HFF-Myc (cell line): ENCODE measurements at places on chromosomes 2 and 18.

DNA sequence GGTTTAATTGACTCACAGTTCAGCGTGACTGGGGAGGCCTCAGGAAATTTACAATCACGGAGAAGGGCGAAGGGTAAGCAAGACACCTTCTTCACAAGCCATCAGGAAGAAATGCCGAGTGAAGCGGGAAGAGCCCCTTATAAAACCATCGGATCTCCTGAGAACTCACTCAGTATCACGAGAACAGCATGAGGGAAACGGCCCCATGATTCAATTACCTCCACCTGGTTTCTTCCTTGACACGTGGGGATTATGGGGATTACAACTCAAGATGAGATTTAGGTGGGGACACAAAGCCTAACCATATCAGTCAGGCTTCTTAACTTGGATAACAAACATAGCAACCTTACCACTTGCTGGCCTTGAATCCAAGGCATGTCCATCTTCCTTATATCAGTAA lies 289.0 kb upstream of the STON1 start:
- DNase-seq = no peak

DNA sequence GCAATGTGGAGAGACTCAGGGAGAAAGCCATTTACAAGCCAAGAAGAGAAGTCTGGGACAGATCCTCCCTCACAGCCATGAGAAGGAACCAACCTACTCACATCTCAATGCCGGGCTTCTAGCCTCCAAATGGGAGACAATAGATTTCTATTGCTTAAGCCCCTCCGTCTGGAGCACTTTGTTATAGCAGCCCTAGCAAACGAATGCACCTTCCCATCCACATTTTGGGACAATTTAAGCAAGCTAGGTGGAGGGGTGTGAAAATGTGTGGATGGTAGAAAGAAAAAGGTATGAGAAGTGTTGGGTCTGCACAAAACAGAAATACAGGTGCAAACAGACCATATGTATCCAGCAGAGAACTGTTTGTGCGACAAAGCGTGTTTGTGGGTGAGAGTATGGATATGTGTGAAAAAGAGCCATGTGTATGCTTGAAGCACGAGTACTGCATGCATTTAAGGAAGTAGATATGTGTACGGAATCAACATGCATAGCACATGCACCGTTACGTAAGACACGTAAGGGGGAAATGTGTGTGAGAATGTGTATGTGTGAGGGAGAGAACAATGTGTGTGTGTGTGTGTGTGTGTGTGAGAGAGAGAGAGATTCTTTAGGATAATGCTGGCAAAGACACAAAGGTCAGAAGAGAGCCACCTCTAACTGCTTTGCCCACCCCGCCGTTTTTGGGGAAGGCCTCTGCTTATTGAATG lies 13.1 kb upstream of the E2F6 start:
- no peak for DNase-seq

- peak; percentile 4 for DNase-seq
These were observed 93.8 kb upstream of the LDAH start for GRCh38 chr2:20916604-20917286.

- DNase-seq = no peak
These were observed 12.7 kb downstream of the FBLN7 start for GRCh38 chr2:112150851-112151250.

DNA sequence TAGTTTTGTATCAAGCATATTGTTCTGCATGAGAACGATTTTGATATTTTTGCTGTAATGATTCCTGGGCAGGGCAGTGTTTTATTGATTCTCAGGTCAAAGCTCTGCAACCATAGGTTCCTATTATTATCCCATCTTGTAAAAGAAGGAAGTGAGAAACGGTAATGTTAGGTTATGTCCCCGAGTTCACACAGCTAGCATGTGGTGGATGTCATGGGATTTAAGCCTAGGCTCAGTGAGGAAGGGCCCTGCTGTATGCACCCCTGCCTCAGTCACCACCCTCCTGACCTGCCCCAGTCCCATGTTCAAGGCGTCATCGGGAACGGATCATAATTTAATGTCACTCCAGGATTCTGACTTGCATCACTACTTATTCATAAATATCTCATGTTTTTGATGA lies 10.7 kb downstream of the ACP1 start:
- DNase-seq = no peak
